ENCODE measurements at places on chromosomes 2 and 18.
A peak's percentile ranks its signal among the peaks of the same experiment; 100 is the strongest.

- no peak for DNase-seq
Measured at GRCh38 chr2:201674794-201675193, 23.6 kb downstream of the MPP4 start.

DNA sequence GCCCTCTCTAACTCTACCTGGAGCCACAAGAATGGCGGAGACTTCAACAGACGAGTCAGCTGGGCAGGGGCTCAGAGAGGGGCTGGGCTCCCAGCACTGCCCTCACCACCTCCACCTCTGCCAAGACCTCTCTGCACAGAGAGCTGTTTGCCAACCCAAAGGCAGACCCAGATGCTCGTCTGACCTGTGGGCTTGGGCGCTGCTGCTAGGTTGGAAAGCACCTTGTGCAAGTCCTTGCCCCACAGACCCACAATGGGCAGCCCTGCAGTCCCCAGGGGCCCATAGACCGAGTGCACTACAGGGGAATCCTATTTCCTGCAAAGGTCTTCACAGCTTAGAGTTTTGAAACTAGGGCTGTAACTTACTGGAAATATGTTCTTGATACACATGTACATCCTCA lies 13.3 kb downstream of the ACKR3 start:
- DNase-seq: no peak

GRCh38 chr2:19675856-19676460 lies 225.8 kb downstream of the TTC32 start:
- no peak for DNase-seq

GRCh38 chr2:60391649-60392375 lies 161.6 kb downstream of the BCL11A start:
- DNase-seq: no peak

GRCh38 chr2:155062250-155062921 lies 363.9 kb downstream of the KCNJ3 start:
- DNase-seq: no peak

DNA sequence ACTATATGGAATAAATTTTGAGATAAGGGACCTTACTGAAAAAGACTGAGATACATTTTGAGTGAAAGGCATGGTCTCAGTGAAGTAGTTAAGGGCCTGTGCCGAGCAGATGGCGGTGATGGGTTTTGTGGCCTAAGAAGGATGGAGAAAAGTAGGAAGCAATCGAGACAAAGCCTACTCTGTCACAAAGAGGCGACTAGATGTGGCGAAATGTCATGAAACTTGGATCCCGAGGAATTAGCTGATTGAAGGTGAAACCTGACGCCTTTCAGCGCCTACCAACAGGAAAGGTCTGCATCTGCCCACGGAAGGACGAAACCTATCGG lies 558 bp upstream of the CEP192 start:
- no peak for DNase-seq

- no peak for DNase-seq
Measured at GRCh38 chr2:238785528-238785860, 62.4 kb upstream of the TWIST2 start.

DNA sequence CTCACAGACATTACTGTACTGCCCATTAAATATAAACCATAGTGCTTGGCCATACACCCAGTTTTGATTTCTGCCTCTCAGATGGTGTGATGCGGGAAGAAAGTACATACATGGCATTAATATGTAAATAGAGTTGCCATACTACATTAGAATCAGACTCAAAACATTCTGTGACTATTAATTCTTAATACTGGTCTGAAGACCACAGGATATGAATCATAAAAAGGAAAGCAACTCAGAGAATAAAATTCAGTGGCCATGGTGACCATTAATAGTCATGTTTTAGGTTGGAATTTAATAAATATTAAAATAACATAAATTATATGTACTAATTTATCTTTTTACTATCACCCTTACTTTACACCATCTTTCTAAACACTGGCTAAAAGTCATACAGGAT lies 33.0 kb upstream of the WDR75 start:
- no peak for DNase-seq

GRCh38 chr2:48259811-48260210 lies 270.1 kb upstream of the STON1 start:
- DNase-seq: no peak

DNA sequence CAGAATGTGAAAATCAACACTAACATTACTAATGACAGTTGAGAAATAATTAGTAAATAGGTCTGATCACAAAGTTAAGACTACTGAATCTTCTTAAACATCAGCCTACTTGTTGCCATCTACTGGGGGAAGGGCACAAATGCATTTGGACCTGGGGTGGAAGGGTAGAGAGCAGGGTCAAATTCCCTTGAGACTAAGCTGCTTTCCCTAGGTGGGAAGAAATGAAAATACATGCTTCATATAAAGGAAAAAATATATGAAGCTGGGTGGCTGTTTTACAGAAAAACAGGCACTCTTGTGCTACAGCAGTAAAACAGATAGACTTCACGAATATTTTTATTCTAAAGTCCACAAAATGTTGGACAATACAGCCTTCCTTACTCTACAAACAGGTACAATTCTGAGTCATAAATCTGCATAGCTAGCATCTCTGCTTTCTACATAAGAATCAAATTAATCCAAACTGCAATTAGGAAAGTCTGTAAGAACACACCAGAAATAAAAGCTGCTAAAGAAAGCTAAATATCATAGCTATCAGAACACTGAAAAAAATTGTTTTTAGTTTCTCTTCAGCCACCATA lies 10.9 kb downstream of the TRIP12 start:
- no peak for DNase-seq

DNA sequence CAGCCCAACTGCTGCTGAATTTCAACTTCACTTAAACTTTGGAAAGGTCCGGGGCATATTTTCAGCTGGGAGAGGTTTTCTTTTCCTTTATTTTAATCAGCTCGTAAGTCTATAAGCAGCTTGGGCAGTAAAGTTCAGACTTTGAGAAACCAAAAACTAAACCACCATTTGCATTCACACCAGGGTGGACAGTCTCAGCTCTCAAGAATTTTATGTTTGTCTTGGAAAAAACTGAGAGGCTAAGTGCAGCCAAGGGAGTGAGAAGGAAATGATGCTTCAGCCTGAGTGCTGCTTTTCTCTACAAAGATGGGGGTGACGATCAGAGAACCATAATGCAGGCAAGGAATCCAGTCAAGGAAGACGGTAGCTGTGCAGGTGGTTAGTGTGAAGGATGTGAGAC lies 30.2 kb downstream of the MCFD2 start:
- no peak for DNase-seq

DNA sequence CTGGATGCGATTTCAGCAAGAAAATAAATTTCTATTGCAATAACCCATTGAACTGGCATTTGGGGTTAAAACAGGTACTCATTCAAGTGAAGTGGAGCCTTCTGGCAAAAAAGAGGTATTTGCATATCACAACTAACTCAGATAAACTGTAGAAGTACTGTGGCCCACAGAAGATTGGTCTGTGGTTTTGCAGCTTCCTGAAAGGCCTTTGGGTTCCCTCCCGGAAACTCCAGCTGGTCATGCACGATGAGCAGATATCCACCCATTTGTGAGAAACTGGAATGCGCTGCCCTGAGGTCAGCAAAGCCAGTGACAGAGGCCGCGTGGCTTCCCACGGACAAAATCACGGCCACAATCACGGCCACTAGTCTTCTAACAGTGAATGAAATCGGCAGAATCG lies 106.3 kb downstream of the EPHA4 start:
- DNase-seq: no peak

- DNase-seq: peak; percentile 77
Measured at GRCh38 chr2:158457092-158457825, 507 bp downstream of the PKP4 start.

DNA sequence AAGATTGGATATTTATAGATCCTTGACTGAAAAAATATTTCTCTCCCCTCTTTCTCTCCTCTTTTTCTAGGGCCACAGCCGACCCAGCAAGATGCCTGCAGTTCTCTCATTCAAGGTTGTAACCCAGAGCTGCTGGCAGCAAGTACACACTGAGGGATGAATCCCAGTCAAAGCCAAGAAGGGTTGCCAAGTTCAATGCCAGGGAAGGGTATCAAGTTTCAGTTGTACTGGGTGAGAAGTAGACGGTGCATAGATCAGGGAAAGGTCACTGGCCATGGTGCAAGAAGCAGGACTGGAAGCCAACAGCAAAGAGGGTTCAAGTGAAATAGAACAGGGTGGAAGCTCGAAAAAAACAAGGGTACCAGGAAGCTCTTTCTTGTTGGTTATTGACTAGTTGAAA lies 170.2 kb downstream of the NRP2 start:
- DNase-seq: no peak

DNA sequence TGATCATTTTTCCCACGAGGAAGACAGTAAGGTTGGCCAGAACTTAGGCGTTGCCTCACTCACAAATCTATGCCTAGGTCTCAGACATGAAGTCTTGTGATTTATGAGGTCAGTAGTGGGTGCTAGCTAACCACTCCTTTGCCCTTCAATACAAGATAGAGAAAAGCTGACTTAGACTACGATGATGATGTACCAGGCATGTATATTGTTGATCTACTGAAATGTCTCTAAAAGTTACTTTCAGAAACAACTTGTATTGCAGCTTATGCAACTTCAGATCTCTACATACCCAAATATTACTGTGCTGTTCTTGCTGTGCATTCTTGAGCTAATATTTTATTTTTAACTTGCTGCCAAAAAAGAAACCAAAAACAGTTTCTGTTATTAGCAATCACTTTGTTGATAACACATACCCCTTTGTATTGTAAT lies 30.6 kb downstream of the MAPRE2 start:
- no peak for DNase-seq

DNA sequence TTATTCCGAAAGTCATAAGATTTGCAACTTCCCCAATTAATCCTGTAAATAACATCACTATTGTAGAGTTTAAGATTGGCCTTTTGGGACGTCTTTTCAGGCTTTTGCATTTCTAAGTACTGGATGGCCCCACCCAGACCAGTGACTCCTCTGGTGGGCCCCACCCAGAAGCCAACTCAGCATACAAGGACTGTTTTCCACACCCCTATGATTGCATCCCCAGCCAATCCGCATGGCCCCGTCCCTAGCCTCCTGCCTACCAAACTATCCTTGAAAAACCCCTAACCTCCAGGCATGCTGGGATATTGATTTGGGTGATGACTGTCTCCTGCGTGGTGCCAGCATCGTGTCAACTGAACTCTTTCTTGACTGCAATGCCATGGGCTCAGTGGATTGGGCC lies 24.5 kb upstream of the TGIF1 start:
- DNase-seq: no peak

DNA sequence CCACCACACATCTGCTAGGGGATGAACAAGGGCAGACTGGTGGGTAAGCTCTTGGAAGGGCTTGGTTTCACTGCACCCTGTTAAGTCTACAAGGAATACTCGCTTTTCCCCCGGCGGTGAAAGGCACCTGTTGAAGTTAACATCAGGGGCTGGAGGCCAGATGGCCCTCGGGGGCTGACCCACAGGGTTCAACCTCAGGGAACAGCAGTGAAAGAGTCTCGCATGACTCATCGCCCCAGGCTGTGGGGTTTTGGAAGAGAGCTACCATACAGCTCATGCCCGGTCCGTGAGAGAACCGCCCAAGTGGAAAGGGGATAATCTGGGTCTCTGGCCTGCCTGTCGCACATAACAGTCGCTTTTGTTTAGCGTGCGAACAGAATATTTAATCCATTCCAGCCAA lies 748.0 kb downstream of the DPP10 start:
- no peak for DNase-seq

DNA sequence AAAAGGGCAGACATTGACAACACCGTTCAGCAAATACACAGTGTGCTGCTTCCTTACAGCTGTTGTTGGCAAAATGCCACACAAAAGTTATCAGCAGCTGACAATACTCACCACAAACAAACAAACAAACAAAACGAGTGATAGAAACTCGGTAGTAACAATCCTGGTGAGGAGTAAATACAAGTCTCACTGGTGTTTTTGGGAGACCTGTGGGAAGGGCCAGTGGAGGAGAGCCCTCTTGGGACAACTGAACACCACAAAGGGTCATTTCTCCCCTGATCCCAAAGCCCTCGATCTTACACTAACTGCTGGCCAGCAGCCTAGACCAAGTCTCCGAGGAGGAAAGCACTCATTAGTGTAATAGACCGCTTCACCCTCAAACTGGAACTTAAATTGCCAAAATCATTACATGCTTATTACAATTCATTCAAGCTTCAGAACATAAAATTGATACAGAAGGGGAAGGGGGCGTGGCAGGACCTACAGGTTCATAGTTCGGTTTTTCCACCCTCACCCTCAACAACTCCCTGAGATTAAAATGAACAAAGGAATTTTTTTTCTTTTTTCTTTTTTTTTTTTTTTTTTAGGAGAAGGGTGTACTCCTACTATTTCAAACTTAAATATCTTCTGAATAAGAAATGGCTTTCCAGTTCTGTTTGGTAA lies 5.0 kb downstream of the AP1S3 start:
- no peak for DNase-seq

GRCh38 chr2:207692206-207693065 lies 19.0 kb upstream of the CCNYL1 start:
- no peak for DNase-seq

GRCh38 chr18:36187826-36188721 lies 777 bp downstream of the MOCOS start:
- DNase-seq: no peak

GRCh38 chr2:96876269-96877041 lies 6.6 kb upstream of the SEMA4C start:
- no peak for DNase-seq

DNA sequence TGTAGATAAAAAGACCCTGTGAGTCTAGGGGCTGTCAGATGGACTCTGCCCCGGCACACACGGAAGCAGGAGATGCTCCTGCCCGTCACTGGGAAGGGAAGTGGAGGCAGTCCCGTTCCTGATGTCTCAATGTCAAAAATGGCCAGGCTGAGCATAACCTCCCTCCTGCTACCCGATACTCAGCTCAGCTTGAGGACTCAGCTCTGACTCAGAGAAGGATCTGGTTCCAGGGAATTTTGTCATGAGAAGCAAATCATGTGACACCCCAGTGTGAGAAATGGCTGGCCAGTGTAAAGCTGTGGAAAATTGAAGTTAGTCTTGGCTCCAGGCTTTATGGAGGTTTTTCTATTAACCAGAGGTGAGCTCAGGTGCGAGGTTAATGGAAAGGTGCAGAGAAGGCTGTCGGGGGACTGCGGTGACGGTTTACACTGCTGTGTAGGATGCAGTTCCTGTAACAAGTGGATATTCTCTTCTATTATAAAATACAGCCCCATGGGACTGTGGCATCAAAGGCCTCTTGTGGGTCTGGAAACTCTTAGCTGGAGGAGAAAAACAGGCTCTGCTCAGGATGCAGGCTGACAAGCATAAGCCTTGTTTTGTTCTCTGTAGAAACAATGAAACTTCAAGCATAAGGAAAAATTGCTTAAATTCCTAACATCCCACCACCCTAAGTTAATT lies 24.7 kb upstream of the AGAP1 start:
- no peak for DNase-seq

- DNase-seq: no peak
Measured at GRCh38 chr2:98468621-98469236, 24.1 kb downstream of the INPP4A start.

Measured in type B pancreatic cell (in vitro differentiated cells).